Fibroblast of gingiva (primary cell): ENCODE measurements at places on chromosomes 7 and 10.

DNA sequence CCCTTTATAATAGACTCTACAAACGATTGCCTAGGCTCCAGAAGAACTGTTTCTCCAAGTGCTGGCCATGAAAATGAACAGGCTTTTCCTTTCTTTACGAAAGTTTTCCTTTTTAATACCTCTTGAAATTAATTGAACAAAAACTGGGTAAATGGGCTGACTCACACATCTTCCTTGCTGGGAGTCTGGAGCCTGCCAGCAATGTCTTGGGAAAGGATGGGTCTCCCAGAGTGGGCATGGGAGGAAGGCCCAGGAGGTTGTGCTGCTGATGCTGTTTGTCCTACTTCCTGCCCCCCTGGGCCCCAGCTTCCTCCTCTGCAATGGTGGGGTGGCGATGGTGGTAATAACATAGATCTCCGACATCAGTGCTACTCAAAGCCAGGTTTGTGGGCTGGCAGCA, 174.1 kb downstream of the RPS24 start:
- DNase-seq: no peak

DNA sequence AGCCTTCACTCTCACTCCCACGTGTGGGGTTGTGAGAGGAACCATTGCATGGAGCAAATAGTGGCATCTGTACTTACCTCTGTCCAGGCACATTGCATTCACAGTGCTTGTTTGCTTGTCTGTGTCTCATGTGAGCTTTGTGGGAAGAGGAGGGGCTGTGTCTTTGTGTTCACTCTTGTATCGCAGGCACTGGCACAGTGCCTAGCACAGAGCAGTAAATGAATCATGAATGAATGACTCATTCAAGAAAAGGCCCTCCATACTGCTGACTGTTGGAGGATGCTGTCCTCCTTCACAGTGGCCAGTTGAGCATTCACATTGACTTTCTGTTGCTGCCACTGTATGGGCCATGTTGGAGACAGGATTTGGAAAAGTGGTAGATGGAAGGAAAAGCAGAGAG, 125.3 kb downstream of the SORCS3 start:
- DNase-seq: no peak

GRCh38 chr7:29547421-29547820, 16.2 kb upstream of the PRR15 start:
- no peak for DNase-seq

- DNase-seq: no peak
Observed at GRCh38 chr10:124143721-124144120, 50.3 kb upstream of the CHST15 start.

DNA sequence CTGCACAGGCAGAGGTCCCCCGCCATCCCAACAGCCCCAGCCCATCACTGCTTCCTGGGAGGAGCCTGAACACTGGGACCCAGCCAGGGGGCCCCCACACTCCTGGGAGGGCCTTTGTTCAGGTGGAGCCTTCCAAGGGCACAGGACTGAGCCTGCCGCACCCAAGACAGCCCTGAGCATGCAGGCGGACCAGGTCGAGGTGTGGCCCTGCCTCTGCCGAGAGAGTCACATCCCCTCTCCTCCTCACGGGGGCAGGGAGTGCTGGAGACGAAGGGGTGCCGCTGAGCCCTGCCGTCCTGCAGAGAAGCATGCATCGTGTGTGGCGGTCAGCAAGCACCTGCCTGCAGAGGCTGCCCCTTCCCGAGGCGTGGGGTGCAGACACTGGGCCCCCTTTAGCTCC, 7.3 kb upstream of the MAFK start:
- DNase-seq: no peak

GRCh38 chr10:49001402-49001801, 61.8 kb upstream of the LRRC18 start:
- DNase-seq: no peak

DNA sequence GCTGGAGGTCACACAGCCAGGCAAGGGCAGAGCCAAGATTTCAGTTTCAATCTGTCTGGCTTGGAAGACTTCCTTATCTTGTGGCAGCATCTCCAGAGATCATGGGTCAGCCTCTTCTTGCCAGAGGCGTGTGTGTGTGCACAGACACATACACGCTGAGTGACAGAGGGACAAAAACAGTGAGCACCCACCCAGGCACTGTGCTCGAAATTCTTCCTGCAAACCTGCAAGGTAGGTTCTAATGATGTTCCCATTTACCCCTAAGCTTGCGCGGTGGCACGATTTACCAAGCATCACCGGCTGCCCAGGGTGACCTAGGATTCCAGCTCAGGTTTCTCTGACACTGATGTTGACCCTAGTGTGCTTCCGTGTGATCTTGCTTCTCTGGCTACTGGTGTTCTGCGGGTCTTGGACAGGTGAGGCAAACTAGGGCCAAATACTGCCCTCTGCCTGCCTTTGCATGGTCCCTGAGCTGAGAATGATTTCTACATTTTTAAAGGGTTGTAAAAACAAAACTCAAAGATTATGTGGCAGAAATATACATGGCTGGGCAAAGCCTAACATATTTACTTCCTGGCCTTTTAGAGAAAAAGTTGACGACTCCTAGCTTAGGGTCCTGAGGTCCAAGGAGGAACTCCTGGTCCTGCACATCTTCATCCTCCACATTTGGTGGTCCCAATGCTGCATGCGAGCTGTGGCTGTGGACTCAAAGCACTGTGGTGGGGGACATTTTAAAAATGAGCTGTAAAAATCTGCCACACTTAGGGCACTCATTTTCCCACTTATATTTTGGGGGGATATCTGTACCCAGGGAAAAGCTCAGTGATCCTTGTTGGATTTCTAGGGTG, 268.5 kb downstream of the RPS24 start:
- no peak for DNase-seq

- no peak for DNase-seq
Observed at GRCh38 chr10:25425776-25426175, 251.0 kb downstream of the GPR158 start.

DNA sequence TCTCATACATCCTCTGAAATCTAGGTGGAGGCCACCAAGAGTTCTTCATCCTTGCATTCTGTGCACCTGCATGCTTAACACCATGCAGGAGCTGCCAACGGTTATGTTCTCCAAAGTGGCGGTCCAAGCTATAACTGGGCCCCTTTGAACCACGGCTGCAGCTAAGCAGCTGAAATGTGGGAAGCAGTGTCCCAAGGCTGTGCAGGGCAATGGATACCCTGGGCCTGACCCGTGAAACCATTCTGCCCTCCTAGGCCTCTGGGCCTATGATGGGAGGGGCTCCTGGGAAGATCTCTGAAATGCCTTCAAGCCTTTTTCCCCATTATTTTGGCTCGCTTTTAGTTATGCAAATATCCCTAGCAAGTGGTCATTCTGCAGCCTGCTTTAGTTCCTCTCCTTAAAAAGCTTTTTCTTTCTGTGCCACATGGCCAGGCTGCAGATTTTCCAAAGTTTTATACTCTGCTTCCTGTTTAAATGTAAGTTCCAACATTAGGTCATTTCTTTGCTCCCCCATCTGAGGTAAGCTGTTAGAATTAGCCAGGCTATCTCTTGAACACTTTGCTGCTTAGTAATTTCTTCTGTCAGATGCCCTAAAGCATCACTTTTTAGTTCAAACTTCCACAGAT, 7.7 kb upstream of the GTPBP4 start:
- no peak for DNase-seq
